ENCODE measurements at places on chromosomes 13 and 19.

DNA sequence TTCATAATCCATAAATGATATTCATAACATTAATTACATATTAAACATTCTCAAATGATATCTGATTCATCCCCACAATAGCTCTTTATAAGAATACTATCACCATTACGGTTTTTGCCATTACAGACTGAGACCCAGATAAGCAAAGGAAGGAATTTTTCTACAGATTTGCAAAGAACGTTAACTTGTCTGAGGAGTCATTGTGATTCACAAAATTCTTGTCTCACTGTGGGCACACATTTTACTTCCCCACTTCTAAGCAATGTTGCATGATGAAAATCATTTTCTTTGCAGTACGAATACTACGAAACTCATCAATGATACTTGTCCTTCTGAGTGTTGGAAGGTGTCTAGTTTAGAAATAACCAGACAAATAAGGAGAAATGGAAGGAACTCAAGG, 70.1 kb downstream of the NALCN start:
- no peak for DNase-seq

- no peak for DNase-seq
Measured at GRCh38 chr13:110334841-110335490, 27.9 kb downstream of the COL4A2 start.

DNA sequence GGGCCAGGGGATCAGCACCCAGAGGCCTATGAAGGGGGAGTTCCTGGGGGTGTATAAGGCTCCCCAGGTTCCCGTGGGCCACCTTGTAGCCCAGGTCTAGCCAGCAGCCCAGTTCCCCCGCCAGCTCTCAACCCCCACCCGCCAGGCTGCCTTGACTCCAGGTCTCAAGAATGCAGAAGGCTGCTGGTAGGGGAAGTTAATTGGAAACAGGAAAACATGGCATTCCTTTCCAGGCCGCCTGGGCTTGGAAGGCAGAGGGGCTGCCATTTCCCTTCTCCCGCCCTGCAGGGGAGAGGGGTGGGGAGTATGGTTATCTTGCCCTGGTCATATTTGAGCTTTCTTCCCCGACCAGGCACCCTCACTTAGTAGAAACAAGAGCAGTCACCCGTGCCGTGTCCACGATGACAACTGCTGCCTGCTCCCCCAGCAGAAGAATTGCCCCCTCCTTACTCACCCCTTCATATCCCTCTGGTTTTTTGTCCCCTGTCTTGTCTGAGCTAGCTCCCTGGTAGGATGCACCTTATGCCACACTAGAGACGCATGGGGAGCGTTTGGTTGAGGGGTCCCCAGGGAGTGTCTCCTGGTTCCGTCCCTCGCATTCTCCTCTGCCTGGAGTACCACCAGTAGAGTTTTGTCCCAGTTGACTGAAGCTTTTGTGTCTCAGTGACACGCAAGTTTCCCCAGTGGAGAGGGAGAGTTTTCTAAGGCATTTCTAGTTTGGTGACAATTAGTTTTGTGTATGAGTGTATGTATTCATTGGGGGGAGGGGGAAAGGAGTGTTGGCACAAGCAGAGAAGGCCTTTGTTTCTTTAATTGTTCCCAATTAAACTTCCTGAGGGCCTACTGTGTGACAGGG, 4.5 kb downstream of the BICRA start:
- DNase-seq = no peak

GRCh38 chr19:11612816-11613511, 15.7 kb downstream of the ZNF627 start:
- no peak for DNase-seq

DNA sequence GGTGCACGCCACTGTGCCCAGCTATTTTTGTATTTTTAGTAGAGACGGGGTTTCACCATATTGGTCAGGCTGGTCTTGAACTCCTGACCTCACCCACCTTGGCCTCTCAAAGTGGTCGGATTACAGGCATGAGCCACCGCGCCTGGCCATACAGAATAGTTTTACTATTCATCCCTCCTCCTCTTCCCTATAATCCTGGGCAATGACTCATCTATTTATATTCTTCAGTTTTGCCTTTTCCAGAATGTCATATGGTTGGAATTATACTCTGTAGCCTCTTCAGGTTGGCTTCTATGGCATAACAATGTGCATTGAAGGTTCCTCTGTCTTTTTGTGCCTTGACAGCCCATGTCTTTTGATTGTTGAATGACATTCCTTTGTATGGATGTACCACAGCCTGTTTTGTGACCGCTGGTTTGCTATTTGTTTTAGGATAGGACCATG, 22.2 kb upstream of the LRP3 start:
- no peak for DNase-seq

- no peak for DNase-seq
Measured at GRCh38 chr19:55554302-55554701, 9.0 kb upstream of the SBK3 start.

DNA sequence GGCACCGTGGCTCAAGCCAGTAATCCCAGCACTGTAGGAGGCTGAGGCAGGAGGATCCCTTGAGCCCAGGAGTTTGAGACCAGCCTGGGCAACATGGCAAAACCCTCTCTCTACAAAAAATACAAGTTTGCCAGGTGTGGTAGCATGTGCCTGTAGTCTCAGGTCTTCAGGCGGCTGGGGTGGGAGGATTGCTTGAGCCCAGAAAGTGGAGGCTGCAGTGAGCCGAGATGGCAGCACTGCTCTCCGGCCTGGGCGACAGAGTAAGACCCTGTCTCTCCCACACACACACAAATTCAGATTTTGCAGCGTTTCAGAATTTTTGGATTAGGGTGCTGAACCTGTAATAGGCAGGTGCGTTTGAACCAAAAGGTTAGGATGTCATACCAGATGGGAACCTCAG, 2.2 kb downstream of the RPS11 start:
- DNase-seq = no peak

DNA sequence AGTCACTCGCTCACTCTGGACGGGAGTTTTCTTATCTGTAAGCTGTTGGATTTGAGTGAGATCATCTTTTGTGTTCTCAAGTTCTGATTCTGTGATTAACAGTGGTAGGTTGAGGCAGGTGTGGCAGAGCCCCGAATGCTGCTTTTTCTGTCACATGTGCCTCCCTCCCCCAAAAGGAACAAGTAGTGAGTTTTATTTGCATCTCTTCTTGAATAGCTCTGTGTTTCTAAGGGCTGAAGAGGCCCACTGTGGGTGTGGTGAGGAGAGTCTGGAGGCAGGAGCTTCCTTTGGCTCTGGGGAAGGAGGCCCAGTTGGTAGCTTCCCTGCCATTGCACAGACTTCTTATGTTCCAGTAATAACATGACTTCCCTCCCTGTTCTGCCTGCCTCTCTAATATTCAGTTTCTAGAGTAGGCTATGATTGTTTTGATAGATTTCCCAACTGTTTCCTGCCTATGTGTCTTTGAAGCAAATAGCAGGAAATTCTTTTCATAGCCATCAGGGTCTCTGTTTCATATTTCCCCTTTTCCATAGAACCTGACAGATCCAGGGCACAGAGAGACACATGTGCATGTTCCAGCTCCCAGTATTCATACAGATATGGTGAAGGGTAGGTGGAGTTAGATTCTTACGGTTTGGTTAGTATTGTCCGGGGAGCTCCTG, 23.9 kb upstream of the CXCL17 start:
- DNase-seq = no peak

DNA sequence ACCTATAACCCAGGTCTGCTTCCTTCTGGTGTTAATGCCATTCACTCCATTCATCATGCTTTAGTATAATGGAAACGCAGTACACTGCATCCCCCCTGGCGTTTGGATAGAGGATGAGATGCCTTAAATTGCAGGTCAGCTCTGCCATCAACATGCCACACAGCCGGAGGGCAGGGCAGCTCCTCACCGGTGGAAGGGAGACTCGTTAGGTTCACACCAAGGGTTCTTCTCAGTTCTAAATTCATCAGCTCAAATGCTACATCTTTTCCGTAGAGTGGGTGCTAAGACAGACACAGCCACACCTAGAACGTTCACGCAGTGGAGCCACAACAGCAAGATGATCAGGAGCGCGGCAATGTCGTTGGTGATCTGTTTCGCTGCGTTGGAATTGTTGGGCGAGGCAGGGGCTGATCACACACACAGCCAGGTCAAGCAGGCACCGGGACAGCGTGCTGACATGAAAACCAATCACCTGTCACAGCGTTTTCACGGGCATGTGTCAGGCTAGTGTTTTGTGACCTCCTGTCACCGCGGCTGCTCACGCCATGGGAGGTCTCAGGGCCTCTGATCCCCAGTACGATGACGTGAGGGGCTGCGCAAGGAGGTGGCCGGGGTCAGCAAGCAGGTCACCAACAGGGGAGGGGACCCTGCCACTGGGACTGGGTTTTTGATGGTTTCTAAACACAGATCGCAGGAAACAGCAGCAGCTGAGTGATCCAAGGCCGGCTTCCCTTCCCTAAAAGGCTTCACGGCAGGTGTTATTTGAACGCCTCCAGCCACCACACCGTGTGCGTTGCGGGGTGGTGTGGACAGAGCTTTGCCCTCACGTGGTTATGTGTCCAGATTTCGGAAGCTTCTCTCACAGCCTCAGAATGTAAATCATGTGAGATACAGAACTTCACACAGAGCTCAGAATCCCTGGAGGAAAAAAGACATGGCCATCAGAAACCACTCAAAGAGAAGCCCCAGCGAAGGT, 94.3 kb upstream of the IRS2 start:
- no peak for DNase-seq

- DNase-seq = no peak
Measured at GRCh38 chr13:109785892-109786450, 412 bp downstream of the IRS2 start.

DNA sequence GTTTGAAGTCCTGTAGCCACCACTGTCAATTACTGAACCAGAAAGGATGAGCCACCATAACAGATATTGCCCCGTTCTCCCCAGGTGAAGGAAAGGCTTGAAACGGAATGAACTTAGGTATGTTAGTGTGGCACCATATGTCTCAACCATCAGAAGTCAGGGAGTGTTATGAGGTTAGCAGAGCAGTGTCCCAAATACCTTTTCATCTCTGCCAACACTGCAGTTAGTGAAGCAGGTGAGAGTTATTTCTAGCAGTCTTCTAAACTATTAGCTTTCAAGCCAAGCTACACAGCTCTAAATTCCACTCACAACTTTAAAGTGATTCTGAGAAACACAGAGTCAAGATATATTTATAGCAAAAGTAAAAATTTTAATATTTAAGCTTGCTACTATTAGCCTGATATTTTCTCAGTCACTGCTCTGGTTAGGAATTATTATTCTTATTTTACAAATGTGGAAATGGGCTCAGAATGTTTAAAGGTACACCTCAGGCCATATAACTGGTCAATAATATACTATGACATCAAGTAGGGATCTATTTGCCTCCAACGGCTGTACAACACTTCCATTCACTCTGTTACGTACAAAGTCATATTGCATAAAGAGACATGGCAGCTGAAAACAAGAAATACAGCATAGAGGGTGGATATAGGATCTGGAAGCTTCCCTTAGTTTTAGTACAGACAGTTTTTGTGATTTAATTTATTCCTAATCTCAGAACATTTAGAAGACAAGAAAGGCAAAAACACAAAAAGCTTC, 1527.1 kb upstream of the PRR20A start:
- no peak for DNase-seq

GRCh38 chr13:39788102-39788501, 132.6 kb downstream of the COG6 start:
- DNase-seq = no peak

DNA sequence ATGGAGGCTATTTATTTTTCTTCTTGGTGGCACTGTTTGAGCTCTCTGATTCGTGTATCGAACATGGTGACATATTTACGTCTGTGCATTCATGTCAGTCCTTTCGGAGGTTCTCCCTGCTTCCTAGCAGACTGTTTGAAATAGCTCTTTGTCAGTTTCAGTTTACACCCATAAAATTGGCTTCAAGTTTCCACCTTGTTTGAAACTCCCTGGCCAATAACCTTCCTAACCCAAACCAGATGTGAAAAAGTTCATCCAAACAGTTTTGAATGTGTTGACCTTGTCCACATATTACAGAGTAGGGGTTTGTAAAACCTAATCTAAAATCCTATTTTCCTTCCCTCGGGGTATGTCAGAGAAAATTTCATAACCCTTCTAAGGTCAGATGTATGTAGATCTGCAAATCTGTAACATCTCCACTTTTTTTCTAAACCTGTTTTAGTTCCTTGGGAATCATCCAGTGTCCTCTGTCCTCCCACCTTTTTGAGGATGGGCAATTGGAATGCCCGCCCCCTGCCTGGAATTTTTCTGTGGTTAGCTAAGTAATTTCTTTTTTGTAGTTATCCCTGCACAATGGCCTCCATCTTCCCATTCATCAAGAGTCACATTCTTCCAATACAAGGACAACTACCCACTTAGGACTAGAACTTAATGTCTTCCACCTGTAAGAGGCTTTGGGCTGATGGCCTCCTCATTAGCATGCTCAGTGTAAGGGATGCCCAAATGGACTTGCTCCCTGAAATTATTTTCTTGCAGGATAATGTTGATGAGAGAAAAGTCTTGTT, 499.8 kb downstream of the GPC6 start:
- DNase-seq = no peak

DNA sequence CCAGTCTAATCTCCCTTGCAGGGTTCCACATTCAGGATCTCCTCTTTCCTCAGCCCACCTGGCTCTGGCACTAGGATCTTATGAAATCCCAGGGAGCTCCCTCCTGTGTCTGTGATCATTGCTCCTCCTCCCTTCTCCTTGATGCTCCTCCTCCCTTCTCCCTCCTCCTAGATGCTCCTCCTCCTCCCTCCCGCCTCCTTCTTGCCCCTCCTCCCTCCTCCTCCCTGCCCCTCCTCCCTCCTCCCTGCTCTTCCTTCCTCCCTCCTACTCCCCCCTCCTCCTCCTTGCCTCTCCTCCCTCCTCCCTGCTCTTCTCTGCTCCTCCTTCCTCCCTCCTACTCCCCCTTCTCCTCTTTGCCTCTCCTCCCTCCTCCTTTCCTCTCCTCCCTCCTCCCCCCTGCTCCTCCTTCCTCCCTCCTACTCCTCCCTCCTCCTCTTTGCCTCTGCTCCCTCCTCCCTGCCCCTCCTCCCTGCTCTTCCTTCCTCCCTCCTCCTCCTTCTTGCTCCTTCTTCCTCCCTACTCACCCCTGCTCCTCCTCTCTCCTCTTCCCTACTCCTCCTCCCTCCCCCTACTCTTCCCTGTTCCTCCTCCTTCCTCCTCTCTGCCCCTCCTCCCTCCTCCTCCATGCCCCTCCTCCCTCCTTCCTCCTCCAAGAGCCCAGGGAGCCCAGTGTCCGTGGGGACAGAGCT, 14.9 kb upstream of the ZBTB7A start:
- no peak for DNase-seq

GRCh38 chr13:102869948-102870676, 24.3 kb downstream of the ERCC5 start:
- DNase-seq = no peak

DNA sequence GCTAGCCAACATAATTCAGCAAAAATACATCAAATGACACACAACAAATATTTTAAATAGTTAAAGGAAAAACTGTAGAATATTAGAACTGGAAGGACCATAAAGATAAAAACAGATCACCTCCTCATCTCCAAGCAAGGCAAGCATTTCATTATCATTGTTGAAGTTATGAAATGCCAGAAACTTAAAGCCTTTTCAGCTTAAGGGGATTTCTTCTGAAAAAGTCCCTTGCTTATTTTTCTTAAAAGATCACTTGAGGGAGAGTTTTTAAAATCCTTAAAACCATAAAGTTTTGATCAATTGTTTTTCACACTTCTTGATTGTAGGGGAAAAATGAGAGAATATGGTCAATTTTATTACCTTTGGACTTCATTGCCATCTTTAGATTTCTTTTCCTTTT, 37.4 kb downstream of the FLT1 start:
- no peak for DNase-seq

All from stimulated activated CD8-positive, alpha-beta memory T cell treated with anti-CD3 and anti-CD28 coated beads, Interleukin-15, amount 100 ng/mL, for 48 hours (primary cell).